ENCODE measurements at places on chromosomes 12 and 14. TPM values are rescaled to one million over a fixed set of nuclear protein-coding genes. Genes with fewer than 3 reads are reported as not detected.

DNA sequence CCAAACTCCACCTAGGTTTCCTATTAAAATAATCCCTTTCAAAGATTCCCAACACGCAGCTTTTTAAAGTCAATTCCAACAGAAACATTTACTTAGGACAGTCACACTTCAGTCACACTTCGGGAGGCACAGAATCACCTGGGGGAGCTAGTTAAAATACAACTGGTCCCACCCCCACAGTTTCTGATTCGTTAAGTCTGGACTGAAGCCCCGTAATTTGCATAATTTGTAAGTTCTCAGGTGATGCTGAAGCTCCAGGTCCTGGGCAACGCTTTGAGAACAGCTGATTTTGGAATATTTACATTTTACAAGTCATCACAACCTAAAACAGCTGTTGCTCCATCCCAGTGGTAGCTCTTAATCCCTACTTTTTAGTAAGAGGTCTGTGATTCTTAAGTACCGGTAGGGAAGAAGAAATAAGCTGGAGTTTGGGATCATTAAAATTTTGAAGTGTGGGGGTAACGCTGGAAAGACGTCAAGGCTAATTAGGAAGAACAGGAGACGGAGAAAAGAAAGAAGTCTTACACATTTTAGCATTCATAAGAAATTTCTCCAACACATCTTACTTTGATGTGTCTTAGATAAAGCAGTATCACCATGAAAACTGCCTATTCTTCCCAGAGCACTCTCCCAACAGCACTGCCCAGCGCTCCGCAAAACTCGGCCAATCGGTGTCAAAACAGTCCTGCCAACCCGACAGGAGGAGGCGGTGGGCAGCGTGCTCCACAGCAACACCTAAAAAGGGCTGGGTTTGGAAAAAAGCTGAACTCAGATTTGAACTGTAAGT, 1.1 kb downstream of the IPO8 start:
- DNase-seq, result peak; percentile 61

- no peak for DNase-seq
Observed at GRCh38 chr14:103191844-103192243, 68.6 kb downstream of the TNFAIP2 start.

GRCh38 chr12:130826151-130826801, 12.8 kb downstream of the STX2 start:
- DNase-seq, result no peak

DNA sequence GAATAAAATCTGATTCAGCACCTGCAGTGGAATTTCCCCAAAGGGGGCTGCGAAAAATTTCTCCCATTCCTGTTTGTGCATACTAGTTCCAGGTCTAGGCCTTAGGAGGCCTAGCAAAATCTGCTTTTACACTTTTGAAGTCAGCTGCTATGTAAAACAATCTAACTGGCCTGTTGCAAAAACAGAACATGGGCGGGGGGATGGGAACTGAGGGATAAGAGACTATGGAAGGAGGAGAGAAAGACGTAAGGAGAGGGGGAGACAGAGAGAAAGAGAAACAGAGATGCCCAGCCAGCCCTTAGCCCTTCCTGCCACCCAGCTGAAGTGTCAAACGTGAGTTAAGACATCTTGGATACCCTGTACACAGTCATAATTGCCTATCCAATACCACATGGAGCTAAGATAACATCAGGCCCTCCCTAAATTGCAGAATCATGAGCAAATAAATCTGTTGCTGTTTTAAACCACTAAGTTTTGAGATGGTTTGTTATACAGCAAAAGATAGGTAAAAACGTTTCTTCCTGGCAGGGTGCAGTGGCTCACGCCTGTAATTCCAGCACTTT, 45.6 kb downstream of the SPTLC2 start:
- DNase-seq, result no peak

DNA sequence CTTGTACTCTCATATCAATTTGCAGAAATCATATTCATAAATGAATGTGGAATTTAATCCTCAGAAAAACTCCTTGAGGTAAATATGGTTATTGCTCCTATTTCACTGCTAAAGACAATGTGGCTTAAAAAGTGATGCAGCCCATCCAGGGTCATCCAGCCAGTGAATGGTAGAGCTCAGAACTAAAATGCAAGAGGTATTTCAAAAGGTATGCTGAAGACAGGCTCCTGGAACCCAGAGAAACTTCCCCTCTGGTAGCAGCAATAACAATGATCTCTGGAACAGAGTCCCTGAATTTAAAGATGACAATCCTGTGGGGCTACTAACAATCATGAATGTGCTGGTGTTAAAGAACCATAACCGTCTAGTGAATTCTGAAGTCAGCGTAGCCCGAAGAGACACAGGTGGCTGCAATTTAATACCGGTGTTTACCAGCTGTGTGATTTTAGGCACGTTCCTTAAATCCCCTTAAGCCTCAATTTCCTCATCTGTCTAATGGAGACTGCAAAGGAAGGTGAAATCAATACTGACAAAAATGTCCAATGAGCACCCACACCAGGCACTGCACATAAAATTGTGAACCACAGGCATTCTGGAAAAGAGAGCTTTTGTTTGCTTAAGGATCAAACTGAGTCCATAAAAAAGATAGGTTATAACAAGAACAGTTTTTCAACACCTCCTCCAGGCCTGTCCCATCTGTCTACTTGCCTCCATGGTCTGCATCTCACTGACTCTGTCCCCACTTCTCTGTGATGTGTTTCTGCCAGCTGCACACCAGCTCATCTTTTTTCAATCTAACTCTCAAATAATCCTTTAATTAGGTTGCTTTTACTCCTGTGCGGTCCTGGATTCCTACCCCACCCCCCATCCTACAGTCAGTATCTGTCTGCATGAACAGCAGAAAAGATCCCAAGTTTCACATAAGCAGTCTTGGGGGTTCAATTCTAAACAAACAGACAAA, 10.5 kb downstream of the TM7SF3 start:
- no peak for DNase-seq

- no peak for DNase-seq
Observed at GRCh38 chr12:124428792-124429281, 133.9 kb downstream of the RFLNA start.

DNA sequence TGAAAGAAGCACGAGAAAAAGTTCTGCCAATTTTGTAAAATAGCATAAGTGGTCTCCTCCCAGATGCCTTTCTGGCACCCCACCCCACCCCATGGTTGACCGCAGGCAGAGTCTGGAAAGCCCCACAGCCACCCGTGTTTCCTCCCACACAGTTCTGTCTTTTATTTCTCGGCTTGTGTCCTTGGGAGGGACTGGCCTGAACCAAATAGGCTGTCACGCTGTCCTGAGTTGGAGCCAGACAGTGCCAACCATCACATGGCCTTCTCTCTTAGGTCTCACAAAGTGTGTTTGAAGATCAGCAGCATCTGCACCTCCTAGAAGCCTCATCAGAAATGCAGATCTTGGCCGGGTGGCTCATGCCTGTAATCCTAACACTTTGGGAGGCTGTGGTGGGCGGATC, 10.2 kb upstream of the LTA4H start:
- DNase-seq, result no peak

- no peak for DNase-seq
Observed at GRCh38 chr12:118326991-118327390, 45.7 kb downstream of the TAOK3 start.

TFCP2 gene
- total RNA-seq, result 21.5 TPM

GRCh38 chr14:54908190-54908589, 5.6 kb upstream of the GCH1 start:
- DNase-seq, result no peak

- DNase-seq, result no peak
Observed at GRCh38 chr14:87522575-87522974, 470.4 kb downstream of the GALC start.

- DNase-seq, result no peak
Observed at GRCh38 chr12:50603817-50604639, 99.2 kb downstream of the DIP2B start.

DNA sequence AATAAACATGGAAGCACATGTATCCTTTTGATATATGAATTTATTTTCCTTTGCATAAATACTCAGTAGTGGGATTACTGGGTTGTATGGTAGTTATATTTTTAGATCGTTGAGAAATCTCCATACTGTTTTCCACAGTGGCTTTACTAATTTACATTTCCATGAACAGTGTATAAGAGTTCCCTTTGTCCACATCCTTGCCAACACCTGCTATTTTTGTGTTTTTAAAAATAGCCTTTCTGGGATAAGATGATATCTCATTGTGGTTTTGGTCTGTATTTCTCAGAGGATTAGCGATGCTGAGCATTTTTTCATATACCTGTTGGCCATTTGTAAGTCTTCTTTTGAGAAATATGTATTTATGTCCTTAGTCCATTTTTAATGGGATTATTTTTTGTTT, 329.2 kb upstream of the KITLG start:
- DNase-seq, result no peak

MAP1LC3B2 gene
- total RNA-seq, result 1.4 TPM

Data from cerebellum (tissue), 4 donors.